ENCODE measurements at places on chromosomes 16 and 17.

GRCh38 chr16:52512297-52512987 lies 34.5 kb downstream of the TOX3 start:
- DNase-seq, result no peak

GRCh38 chr16:24689128-24689527 lies 40.3 kb upstream of the TNRC6A start:
- no peak for DNase-seq

DNA sequence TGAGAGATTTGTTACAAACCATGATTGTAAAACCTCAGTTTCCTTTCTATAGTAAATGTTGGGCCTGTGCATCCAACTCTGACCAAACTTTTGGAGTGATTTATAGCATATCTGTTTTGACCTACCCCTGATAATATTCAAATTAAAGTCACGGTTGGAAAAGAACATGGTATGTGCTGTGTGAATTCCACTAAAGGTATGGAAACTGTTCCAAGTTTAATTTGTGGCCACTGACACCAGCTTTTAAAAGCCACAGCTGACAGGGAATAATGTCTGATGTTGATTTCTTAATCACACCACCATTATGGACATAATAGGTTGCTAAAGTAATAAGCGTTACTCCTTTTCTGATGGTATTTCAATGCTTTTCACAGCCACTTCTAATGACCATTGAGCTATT lies 1215.9 kb downstream of the CDH8 start:
- no peak for DNase-seq

DNA sequence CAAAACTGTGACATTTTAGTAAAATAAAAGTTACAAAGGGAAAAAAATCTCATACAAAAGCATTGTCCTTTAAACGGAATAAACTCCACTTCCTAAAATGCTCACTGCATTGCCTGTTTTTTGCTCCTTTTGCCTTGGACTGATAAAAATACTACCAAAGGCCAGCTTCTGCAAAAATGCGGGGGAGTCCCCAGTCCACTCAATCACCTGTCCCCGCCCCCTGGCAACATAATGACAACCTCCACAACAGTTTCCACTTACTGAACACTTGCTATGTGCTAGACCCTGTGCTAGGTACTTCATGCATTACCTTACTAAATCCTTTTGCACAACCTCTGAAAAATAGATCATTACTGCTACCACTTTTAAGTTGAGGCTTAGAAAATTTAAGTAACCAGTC lies 172.7 kb upstream of the CCL2 start:
- DNase-seq, result no peak

- DNase-seq, result no peak
These were observed 6.8 kb upstream of the TBC1D3B start for GRCh38 chr17:36183001-36183971.

DNA sequence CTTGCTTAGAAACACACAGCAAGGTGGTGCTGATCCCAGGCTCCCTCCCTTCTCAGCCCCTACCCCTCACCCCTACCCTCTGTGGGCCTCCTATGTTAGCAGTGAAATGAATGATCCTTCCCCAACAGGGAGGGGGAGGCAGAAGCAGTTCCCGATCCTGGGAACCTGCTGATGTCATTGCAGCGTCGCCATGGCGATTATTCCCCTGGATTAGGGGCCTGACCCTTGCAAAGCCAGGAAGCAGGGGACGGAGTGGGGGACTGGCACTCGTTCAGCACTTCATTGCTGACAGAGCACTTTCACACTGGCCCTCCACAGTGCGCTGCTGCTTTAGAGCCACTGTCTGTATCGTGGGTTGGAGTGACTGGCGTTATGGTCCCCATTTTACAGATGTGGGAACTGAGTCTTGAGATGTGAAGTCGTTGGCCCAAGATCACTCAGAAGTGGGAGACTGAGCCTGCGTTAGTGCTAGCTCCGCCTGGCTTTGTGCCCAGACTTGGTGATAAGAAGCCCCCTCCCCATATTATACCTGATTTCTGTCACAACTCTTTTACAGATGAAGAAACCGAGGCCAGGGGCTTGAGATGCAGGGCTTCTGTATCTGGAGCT lies 26.6 kb downstream of the LASP1 start:
- no peak for DNase-seq

- no peak for DNase-seq
These were observed at the start of gene HOXB7 for GRCh38 chr17:48610282-48611211. Gene HOXB7, minus strand, starts transcription at chr17:48611017. Its CDS starts 99 bp downstream, at chr17:48610918.

GRCh38 chr16:69888005-69888590 lies 63.0 kb upstream of the CLEC18A start:
- DNase-seq, result no peak

- DNase-seq, result no peak
These were observed 223.6 kb upstream of the CIBAR2 start for GRCh38 chr16:85335584-85336491.

- no peak for DNase-seq
These were observed 6.1 kb upstream of the TSPOAP1 start for GRCh38 chr17:58334661-58335060.

DNA sequence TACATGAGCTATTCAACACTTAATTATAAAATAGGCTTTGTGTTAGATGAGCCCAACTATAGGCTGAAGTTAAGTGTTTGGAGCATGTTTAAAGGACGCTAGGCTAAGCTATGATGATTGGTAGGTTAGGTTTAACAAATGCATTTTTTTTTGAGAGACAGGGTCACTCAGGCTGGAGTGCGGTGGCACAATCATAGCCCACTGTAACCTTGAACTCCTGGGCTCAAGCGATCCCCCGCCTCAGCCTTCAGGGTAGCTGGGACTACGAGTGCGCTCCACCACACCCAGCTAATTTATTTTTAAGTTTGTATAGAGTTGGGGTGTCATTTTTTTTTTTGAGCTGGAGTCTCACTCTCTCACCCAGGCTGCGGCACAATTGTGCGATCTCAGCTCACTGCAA lies 19.3 kb upstream of the GPRC5C start:
- DNase-seq, result no peak

DNA sequence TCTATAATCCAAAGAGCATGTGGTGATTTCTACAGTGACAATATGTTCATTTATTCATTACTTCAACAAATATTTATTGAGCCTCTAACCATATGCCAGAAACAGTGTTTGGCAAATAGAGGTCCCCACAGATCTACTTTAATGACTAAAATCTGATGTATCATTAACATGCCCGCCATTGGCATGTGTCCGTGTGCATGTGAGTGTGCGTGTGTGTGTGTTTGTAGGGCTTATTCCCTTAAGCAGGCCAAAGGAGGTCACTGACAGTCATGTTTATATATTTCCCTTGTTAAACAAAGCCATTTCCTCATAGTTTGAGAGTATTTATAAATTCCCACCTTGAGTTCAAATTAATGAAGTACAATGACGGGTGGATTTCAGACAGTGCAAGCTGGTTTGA lies 174.4 kb upstream of the IRX6 start:
- no peak for DNase-seq

DNA sequence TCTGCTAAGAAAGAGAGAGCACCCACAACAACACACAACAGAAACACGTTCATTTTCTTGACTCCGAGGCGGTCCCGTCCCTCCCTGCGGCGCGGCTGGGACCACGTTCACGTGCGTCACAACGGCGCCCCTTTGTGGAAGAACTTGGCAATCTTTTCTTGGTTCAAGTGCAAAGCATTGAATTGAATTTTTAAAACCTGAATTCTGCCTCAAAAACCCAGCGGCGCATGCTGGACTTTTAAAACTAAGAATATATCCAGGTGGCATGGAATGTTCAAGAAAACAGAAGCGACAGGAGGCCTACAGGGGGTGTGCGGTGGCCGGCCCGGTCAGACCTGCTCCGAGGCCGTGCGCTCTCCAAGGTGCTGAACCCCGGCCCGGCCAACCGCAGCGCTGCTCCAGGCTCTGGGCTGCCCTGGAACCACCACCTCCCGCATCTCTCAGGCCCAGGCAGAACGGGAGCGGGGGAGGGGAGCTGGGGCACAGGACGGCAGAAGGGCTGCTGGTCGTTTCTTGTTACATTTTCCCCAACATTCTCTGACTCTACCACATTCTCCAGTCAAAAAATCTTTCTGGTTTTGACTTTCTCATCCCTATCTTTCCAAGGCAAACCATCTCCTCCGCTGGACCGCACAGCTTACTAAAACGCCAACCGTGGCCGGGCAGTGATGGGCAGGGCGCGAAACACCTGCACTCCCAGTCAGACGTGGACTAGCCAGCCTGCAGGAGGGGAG lies 3.4 kb upstream of the HEXD start:
- DNase-seq, result no peak

- DNase-seq, result no peak
These were observed 291.9 kb upstream of the N4BP1 start for GRCh38 chr16:48901712-48902374.

Data from vagina (tissue), 2 donors.